ENCODE measurements at places on chromosomes 3 and 15. TPM values are rescaled to one million over a fixed set of nuclear protein-coding genes. Genes with fewer than 3 reads are reported as not detected.

Gene C2CD4A
- total RNA-seq: 0.35 TPM

Gene HDDC3
- total RNA-seq: 11.5 TPM

Gene SLC6A1
- 1.6 TPM for total RNA-seq

Gene NR2E3
- 1.2 TPM for total RNA-seq

Gene CNTN6
- total RNA-seq: 4.6 TPM

Gene GOLGA8N
- total RNA-seq: 16.7 TPM

Gene ARIH2
- total RNA-seq: 86.1 TPM
